Cardiac fibroblast (primary cell): ENCODE measurements at places on chromosomes 13 and 19.

DNA sequence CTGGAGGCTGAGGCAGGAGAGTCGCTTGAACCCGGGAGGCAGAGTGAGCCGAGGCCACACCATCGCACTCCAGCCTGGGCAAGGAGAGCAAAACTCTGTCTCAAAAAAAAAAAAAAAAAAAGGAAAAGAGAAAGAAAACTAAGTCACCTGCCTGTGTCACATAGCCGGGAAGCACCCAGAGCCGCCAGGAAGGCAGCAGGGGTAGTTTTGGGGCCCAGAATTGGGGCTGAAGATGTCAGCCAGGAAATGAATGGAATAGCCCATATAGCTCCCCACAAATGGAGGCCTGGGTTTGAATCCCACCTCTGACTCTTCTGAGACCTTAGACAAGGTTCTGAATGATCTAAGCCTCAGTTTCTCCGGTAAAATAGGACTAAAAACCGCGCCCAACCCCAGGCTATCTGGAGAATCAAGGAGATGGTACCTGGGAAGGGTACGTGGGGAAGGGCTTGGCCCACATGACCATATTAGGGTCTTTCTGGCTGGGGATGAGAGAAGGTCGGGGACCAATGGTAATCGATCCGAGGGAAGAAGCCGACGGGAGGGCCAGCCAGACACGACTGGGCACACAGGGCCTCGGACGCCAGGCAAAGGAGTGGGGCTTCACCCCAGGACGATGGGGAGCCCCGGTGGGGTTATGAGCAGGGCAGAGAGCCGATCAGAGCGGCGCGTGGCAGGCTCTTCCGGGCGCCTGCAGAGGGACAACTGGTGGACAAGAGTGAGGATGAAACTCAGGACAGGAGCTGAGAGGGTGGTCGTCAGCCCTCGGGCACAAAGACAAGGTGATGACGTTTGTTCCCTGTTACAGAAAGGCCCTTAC, 14.4 kb downstream of the CCDC124 start:
- no peak for DNase-seq

- DNase-seq = no peak
Measured at GRCh38 chr13:25908366-25908765, 143.4 kb downstream of the SHISA2 start.

DNA sequence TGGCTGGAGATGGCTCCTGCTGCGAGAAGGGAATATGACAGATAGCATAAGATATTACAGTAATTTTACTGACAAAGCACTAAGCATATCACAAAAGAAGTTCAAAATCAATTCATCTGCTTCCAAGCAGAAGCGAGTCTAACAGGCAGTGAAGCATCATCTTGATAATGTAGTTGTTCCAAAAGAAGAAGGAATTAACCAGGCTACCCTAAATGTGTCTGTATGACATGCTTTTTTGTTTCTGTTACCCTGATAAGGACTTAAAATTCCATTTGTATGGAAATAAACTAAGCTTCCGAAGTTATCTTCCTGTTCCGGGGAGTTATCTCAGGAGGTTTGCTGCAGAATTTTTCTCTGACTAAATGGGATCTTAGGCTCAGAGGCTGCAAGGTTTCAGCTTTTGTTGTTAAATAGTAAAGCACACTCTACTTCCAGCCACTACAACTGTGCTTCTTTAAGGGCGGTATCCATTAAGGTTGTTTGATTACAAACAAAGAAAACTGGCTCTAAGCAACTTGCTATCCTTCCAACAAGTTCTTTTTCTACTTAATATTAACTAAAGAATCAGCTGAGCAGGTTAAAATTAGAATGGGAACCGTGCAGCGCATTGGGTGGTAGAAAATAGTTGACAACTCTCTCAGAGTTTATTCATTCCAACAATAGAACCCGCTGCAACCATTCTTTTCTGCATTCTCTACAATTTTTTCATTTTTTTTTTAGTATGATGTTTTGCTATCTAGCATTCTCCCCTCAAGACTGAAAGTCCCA, 607.3 kb downstream of the UQCRFS1 start:
- DNase-seq = no peak

- DNase-seq = no peak
Measured at GRCh38 chr13:101916775-101917474, 464.4 kb downstream of the ITGBL1 start.

DNA sequence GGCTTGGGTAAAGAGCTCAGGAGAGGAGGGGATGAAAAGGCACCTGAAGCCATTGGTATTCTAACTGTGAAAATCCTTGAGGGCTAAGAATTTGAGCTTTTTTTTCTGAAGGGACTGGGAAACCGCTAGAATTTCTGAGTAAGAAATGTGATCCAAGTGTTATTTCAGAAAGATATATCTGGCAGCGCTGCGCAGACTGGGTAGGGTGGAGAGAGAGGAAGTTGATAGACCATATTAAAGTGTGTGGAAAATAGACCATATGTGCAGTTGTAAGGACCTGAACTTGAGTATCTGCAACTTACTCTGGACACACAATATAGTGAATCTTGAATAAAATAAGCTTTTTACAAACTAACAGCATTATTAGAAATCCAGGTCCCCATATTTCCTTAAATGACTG, 427.4 kb downstream of the NDFIP2 start:
- DNase-seq = no peak

DNA sequence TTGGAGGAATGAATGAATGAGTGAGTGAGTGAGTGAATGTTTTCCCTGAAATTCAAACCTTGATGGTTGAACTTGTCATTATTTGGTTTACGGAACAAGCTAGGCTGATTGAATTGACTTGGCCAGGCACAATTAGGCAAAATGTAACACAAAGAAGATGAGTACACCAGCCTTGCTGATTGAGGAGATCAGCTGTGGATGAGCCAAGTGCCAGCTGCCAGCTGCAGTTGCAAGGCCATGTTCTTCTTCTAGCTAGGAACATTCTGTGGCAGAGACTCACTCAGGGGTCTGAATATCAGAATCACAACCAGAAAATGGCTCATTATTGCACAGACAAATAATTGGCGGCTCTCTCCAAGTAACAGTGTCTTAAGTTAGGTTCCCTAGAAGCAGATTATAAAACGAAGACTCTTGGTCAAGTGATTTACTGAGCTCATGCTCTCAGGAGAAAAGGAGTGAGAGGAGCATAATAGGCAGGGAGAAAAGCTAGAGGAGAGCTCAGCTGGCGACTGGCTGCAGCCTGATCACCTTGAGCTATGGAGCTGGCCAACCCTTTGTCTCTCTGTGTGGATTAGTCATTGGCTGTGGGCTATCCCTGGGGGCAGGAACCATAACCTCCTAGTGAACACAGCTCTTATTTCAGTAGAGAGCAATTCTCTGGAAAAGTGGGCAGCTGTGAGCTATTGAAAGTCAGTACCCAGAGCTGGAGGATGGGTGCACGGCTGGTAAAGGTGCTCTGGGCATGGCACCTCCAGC, 225.3 kb upstream of the SERP2 start:
- DNase-seq = peak; percentile 30

- DNase-seq = no peak
Measured at GRCh38 chr13:25252225-25252624, 35.1 kb downstream of the MTMR6 start.

- peak; percentile 86 for DNase-seq
Measured at GRCh38 chr19:47707135-47707925, 5.9 kb upstream of the EHD2 start.

- no peak for DNase-seq
Measured at GRCh38 chr13:107374038-107374437, 806.1 kb upstream of the ARGLU1 start.

DNA sequence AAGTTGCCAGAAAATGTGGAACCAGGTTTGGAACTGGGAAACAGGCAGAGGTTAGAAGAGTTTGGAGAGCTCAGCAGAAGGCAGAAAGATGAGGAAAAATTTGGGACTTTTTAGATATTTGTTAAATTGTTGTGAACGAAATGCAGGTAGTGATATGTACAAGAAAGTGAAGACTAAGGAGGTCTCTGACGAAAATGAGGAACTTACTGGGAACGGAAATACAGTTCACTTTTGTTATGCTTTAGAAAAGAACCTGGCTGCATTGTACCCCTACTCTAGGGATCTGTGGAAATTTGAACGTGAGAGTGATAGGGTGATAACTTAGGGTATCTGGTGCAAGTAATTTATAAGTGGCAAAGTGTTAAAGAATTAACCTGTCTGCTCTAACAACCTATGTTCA, 632.4 kb downstream of the SLITRK5 start:
- DNase-seq = no peak

DNA sequence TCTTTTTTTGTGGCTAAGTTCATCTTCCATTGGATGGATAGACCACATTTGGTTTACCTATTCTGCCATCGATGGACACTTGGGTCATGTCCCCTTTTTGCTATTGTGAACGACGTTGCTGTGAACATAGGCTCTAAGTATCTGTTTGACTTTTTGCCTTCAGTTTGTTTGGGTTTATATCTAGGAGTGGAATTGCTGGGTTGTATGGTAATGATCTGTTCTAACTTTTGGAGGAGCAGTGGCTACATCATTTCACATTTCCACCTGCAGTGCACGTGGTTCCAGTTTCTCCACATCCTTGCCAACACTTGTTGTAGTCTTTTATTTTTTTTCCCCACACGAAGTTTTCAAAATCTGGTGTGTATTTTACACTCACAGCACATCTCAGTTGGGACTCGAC, 21.7 kb downstream of the BICRA start:
- DNase-seq = no peak

DNA sequence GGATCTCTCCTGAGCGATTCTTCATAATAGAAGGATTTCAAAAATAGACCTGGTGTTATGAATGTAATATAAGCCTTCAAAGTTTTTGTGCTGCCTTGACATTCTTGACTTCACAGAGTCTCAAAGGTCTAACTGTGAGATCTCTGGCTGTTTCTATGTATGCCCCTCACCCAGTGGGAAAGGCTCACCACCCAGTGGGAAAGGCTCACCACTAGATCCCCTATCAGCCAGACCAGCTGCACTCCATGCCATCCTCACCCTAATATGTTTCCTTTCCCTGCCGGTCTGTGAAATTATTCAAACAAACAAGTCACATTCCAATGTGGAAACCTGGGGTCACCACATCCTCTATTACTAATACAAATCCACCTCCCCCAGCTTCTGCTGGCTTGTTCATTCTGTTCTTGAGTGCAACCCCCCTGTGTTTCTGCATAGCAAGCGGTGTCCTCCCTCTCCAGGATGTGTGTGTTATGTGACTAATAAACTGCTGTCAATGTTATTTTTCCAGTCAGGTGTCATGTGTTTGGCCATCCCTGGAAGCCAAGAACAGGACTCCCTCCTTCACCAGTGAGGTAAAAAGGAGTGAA, 13.8 kb upstream of the SLITRK1 start:
- no peak for DNase-seq

DNA sequence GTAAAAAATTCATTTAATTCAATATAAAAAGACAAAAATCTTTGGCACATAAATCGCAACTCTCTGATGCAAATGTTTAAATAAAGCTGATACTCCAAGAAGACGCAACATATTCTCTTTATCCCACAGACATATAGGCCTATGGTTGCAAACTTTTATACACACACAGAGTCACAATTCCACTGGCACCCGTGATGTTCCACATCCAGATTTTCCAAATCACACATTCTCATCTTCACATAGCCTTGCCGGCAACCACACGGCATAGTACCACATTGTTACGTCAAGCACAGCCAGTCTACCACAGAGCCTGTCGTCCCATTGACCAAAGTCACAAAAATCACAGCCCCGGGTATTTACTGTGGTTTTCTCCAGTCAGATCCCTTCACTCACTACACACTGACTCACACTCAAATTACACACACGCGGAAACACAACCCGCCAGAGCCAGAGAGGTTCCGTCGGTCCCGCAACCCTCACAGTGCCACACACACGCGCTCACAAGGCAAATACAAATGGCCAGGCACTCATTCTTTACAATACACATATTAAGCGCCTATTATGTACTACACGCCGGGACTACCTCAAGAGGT, 546 bp upstream of the ZNF546 start:
- DNase-seq = peak; percentile 55

GRCh38 chr13:52664272-52664671, 11.6 kb downstream of the SUGT1 start:
- no peak for DNase-seq

- DNase-seq = peak; percentile 83
Measured at GRCh38 chr13:110138010-110138699, 168.8 kb downstream of the COL4A1 start.

DNA sequence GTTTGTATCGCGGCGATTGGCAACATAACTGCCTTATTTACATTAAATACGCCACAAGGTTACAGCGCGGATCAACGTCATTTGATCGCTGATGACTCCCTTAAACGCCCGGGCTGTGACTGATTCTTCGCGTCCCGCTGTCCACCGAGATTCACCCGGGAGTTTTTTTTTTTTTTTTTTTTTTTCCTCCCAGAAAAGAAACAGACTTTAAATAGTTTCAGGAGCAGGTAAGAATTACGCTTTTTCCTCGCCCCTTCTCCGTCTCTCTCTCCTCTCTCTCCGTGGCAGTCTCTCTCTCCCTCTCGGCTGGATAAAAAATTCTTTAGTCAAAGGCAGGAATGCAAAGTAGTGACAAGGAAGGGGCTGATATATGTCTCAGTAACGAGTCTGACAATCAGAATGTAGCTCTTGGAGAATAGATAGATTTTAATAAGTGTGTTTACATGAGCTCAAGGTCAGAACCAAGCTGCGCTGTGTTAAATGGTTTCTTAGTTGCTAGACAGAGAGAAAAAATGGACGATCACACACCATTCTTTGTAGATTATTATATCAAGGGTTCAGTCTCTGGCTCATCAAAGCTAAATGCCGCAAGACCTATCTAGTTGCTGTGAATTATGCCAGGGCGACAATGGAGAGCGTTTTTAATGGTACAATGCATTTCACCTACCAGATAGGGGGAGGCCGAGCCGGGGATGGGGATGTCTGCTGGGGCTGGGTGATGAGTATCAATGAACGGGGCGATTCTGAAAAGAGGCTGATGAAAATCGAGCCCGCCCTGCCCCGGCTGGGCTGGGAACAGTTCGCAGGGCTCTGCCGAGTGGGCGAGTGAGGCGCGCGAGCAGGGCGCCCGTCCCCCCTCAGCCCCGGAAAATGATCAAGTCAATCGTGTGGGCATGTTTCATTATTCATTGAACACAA, 147.2 kb upstream of the ZNF536 start:
- DNase-seq = no peak

DNA sequence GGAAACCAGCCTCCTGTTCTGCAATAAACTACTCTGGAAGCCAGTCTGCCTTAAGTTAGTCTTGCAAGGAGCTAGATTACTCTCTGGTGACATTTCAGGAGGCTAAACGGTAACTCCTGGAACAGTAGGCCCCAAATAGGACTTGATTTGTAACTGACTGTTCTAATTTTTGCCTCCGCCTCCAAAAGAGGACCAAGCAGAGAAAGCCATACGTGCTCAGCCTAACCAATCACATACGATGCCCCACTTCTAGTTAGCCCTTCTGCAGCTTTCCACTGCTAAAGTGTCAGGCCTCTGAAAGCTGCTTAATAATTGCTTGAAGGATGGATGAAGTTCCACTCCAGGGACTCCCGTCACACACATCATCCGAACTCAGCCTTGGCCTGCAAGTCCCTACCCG, 744 bp downstream of the ZNF805 start:
- peak; percentile 51 for DNase-seq

DNA sequence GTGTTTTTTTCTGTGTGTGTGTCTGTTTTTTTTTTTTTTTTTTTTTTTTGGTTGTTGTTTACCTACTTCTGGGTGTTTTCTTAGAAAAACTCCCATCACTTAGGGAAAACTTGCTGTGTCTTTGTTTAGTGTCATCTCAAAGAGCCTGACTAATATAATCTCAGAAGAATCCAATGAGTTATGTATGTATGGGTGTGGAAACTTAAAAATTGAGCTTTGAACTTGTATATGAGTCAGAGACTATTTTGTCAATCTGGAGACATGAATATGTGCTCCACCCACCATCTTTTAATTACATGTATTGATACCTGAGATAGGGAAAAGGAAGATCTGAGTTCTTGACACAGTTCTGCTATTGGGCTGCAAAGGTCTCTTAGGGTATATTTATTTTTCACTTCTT, 140.7 kb upstream of the SPRY2 start:
- DNase-seq = peak; percentile 21

- DNase-seq = no peak
Measured at GRCh38 chr13:109959903-109960302, 173.5 kb upstream of the IRS2 start.
